T-helper 1 cell (primary cell): ENCODE measurements at places on chromosomes 7 and 10.
A peak's percentile ranks its signal among the peaks of the same experiment; 100 is the strongest.

DNA sequence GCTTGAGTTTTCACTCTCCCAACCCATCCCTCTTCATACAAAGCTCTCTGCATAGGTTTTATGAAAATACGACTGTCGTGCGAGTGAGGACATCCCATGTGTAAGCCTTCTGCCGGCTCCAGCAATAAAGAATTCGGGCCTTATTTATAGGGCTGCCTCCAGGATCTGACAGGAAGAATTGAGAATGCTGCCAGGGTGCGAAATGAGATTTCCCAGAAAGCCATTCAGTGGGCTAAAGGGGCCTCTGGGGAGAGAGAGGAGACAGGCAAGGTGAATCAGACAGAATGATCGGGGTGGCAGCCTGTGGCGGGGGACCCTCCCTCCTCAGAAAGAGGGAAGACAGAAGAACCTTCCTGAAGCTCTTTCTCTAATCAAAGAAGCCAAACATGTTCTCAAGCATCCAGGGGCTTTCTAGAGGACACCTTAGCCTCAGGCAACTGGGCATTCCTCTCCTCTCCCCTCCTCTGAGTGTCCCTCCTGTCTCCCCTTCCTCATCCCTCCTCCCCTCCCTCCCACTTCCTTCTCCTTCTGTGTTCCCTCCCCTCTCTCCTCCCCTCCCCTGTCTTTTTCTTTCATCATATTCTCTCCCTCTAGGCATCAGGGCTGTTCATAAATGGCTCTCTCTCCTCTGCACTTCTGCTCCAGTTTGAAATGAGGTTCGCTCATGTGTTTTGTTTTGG lies 410.9 kb downstream of the TYW1 start:
- DNase-seq, result no peak

DNA sequence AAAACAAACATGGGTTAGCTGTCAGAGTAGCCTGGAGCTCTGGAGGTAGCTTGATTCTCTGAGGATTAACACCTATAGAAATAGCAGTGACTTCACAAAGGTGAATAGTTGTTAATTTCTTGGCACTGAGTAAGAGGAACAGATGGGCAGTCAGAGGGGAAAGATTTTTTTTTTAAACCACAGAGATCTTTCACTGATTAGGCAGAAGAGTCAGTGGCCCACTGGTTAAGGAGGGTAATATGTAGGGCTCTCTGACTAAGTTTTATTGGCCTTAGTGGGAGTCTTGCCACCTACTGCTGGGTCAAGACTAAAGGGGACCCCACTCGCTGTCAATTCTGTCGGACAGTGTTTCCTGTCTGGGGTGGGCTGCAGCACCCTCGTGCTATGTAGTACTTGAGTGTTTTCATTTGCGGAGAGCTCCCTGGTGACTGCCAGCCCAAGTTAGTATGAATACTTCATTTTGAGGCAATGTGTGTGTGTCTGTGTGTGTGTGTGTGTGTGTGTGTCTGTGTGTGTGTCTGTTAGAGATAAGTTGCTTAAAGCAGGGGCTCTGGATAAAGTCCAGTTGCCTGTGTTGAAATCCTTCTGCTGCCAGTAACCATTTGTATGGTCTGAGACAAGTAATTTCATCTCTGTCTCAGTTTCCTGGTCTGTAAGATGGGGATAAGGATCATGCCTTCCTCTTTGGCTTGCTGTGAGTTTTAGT lies 145.2 kb downstream of the ARID5B start:
- DNase-seq, result no peak

DNA sequence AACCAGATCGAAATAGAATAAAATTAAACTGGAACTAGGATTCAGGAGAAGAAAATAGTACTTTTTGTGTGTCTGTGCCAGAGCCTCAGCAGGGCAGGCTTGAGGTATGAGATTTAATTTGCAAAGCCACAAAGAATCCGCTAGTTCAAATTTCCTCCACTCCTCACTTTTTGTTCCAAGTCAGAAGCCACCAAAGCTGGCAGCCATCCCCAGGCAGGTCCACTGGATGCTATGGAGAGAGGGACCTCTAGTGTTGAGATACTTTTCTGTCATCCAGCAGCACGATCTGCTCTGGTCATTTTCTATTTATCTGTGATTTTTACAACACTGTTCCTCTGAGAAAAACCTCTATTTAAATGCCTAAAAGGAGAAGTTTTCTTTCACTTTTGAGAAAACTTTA lies 147.9 kb upstream of the FRMD4A start:
- no peak for DNase-seq

DNA sequence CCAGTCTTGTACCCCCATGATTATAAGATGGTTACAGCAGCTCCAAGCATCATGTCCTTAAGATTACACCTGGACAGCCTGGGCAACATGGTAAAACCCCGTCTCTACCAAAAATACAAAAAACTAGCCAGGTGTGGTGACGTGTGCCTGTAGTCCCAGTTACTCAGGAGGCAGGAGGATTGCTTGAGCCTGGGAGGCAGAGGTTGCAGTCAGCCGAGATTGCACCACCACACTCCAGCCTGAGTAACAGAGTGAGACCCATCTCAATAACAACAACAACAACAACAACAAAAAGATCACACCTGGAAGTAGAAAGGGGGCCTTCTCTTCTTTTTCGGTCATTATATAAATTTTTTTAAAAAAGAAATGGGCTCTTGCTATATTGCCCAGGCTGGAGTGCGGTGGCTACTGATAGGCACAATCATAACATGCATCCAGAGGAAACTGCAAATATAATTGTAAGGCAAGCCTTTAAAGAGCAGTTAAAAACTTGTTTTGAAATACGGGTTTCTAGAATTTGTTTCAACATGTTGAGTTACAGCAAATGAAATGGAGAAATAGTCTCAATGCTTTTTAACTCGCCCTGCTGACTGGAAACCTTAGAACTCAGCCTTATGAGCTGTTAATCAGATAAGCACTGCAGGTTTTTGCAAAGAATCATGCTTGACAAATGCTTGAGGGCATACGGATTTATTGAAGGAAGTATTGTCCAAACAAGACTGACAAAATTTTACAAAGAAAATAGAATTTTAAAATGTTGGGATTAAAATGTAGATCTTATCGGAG lies 4.7 kb upstream of the ENTPD7 start:
- DNase-seq, result no peak

GRCh38 chr7:37450035-37450434 lies 1.4 kb upstream of the ELMO1 start:
- no peak for DNase-seq

- no peak for DNase-seq
Observed at GRCh38 chr7:119270045-119270464, 1002.9 kb upstream of the KCND2 start.

DNA sequence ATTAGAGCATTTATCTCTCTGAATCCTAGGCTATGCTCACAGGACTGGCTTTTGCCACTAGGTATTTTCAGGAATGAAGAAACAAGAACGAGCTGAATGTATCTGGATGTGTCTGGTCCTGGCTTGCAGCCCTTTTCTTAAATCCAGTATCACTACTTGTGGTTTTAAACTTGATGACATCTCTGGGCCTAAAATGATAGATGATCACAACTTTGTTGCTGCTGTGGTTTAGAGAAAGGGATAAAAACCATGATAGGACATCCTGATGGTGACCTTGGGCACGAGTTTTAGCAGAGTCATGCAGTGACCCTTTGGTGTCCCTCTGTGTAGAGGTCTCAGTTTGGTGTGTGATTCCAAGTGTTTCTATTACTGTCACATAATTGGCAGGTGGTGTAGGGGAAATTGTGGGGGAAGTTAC lies 31.7 kb upstream of the SEMA3C start:
- no peak for DNase-seq

DNA sequence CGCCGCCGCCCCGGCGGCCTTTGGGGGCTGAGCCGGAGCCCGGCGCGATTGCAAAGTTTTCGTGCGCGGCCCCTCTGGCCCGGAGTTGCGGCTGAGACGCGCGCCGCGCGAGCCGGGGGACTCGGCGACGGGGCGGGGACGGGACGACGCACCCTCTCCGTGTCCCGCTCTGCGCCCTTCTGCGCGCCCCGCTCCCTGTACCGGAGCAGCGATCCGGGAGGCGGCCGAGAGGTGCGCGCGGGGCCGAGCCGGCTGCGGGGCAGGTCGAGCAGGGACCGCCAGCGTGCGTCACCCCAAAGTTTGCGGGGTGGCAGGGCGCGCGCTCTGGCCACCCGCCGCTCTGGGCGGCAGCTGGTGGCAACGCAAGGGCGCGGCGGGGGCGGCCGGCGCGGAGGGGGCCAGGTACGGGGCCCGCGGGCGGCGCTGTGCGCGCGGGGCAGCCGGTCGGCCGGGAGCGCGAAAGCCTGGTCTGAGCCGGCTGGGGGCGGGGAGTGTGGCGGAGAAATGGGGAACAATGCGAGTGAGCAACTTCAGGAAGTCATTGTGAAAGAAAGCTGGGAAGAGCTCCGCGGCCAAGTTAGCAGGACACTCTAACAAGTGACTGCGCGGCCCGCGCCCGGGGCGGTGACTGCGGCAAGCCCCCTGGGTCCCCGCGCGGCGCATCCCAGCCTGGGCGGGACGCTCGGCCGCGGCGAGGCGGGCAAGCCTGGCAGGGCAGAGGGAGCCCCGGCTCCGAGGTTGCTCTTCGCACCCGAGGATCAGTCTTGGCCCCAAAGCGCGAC lies at the start of gene IKZF1:
IKZF1 (plus strand) TSS at position 588 of the 782 bp plus-strand sequence. CDS start 14,346 bp downstream, outside the sequence.
- no peak for DNase-seq

GRCh38 chr7:39700932-39701331 lies 77.6 kb downstream of the RALA start:
- DNase-seq, result no peak

- no peak for DNase-seq
Observed at GRCh38 chr10:59870152-59870551, 36.2 kb downstream of the CCDC6 start.

- DNase-seq, result no peak
Observed at GRCh38 chr7:40700653-40701421, 566.0 kb downstream of the SUGCT start.

DNA sequence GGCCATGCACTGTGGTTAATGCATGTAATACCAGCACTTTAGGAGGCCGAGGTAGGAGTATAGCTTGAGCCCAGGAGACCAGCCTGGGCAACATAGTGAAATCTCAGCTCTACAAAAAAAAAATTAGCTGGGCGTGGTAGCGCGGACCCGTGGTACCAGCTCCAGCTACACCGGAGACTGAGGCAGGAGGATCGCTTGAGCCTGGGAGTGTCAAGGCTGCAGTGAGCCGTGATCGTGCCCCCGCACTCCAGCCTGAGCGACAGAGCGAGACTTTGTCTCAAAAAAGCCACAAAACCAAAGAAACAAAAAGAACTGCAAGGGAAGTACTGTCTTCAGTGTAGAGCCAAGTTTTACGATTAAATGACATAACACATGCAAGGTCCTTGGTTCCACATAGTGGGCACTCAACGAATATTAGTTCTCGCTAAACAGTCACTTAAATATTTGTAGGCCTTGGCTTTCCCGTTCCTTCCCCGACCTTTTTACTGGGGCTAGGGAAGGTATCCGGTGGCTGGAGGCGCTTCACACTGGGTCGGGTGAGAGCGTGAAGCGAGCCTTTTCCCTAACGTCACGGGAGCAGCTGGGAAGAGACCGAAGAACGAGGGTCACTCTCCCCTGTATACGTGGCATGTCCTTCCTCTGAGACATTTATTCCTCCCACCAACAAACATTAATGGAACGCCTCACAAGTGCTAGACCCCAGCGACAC lies 993 bp upstream of the SND1 start:
- no peak for DNase-seq

- no peak for DNase-seq
Observed at GRCh38 chr10:132164761-132165278, 21.9 kb upstream of the DPYSL4 start.

DNA sequence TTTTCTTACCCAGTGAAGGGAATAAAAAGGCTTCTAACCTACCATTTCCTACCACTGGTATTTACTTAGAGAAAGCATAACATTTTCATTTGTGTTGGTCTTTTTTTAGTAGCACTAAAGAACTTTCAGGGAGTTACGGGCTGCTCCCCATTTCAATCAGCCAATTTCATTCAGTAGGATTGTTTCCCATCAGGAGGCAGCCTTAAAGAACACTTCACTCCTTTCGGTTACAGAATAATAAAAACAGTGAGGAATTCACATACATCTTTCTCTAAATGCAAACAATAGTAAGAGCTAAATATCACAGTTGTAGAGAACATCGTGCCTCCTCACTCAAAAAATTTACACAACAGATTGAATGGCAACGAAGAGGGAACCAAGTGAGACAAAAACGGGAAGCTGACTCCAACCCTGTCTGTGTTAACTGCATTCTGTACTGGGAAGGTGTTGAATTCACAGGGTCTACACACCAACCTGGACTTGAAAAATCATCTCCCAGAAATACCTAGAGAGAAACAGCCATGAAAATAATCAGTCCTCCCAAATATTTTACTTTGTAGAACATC lies 55.5 kb upstream of the ABLIM1 start:
- DNase-seq, result no peak

- DNase-seq, result no peak
Observed at GRCh38 chr7:31775556-31775955, 88.5 kb downstream of the PPP1R17 start.

GRCh38 chr10:47249881-47250280 lies 50.1 kb upstream of the GDF10 start:
- no peak for DNase-seq

- no peak for DNase-seq
Observed at GRCh38 chr10:27542812-27543211, 38.7 kb downstream of the RAB18 start.

- DNase-seq, result no peak
Observed at GRCh38 chr10:5816170-5816569, 2.9 kb upstream of the GDI2 start.

GRCh38 chr7:152463709-152464311 lies 28.0 kb upstream of the KMT2C start:
- DNase-seq, result peak; percentile 100

- DNase-seq, result no peak
Observed at GRCh38 chr10:12614177-12614995, 265.0 kb downstream of the CAMK1D start.

DNA sequence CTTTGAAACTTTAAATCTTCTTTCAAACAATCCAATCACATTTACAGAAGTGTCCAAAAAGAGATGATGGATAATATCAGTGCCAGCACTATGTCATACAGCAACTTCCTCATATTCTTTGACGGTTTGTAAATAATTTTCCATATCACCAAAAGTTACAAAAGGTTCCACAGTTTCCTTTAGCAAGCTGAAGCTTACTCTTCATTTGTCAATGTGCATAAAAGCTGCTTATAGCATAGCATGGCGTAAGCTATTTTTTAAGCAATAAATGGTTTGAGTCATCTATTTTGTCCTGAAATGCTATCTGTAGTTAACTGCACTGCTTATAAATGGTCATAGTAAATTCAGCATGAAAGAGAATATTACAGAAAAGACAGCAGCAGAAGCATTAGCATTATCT lies 95.1 kb downstream of the ETV1 start:
- no peak for DNase-seq

DNA sequence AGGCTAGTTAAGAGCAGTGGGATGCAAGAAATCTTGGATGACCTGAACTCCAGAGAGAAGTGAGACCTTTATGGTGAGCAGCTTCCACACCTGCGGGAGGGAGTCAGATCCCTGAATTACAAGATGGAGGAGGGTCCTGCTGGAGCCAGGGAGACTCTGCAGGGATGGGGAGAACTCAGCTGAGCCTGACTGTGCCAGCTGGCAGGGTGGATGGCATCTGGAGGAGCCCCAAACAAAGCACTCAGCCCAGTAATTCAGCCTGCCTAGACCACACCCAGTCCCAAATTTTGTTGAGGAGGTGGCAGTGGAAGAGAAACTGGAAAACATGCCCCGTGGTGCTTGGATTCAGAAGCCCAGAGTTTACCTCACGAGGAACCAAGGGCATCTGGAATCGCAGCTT lies 208.2 kb downstream of the WDR11 start:
- no peak for DNase-seq
